Stimulated activated CD4-positive, alpha-beta T cell treated with anti-CD3 and anti-CD28 coated beads, Interleukin-12 subunit alpha, Interleukin-12 subunit beta, amount 100 ng/mL, for 4 hours (primary cell): ENCODE measurements at places on chromosomes 16 and 17.

DNA sequence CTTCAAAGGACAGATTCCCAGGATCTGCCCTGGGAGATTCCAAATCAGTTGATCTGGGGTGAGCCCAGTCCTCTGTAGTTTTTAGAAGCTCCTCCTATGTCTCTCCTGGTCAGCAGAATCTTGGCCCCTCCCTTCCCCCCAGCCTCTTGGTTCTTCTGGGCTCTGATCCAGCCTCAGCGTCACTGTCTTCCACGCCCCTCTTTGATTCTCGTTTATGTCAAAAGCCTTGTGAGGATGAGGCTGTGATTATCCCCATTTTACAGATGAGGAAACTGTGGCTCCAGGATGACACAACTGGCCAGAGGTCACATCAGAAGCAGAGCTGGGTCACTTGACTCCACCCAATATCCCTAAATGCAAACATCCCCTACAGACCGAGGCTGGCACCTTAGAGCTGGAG lies 840 bp upstream of the CDH5 start:
- no peak for DNase-seq

GRCh38 chr16:75423723-75424104 lies 9.6 kb downstream of the CFDP1 start:
- DNase-seq: no peak

DNA sequence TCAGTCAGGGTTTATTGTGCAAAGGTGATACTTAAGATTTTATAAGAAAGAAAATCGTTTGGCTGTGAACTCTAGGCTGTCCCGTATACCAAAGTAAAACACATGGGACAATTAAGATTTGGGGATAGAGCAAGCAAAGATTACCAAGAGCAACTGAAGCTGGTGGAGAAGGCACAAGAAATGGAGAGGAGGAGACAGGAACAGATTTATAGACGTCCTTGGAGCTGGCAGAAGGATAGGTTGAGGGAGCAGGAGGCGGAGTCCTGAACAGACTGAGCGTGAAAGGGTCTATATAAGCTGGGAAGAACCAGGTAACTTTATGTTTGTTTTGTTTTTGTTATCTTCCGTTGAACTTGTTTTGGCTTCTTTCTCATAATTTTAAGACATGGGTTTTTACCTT lies 3.8 kb downstream of the TNRC6C start:
- DNase-seq: no peak

- DNase-seq: no peak
These were observed 29.6 kb downstream of the COG4 start for GRCh38 chr16:70493802-70494201.

DNA sequence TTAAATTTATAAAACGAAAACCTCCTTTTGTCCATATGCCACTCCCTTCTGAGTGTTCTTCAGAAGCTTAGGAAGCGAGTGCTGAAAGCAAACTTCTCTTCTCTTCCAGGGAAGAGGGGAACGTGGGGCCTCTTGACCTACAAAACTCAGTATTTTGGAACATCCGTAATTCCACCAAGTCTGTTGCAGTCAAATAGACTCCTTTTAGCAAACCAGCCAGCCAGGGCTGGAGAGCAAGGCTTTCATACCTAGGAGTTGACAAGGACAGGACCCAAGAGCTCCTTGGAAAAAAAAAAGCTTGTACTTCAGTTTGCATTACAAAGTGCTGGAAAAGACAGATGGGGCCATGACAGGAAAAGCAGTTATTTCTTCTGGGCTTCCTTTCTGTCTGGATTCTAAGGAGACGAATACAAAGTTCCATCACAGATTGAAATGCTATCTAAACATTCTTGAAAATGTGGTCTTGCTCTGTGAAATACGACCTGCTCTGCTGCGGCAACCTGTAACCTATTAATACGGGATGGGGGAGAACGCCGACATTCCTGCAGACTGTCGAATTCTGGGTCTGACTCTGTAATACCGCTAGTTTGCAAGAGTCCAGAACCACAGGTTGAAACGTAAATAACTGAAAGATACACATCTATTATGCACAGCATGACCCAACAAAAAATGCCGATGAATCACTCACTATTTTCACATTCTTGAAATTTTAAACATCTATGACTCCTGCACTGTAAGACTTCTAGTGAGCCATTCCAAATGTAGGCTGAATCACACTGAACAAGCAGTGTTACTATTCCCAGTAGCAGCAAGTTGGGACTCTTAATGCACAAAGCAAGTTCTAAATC lies 20.6 kb downstream of the VPS53 start:
- no peak for DNase-seq

DNA sequence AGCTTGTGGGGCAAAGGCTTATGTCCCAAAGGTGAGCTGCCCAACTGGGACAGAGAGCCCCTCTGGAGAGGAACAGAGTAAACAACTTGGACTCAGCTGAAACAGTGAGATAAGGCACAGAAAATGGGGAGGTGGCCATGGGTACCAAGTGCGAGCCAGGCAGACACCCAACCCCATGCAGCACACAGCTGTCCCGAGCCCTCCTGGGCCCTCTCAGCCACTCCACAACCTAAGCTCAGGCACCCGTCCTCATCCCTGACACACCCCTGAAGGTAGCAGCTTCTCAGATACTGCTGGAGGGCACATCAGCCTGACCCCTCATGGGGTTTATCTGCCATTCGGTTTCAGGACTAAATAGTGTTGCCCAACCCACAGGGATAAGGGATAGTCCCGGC lies 4.8 kb upstream of the GFOD2 start:
- no peak for DNase-seq

GRCh38 chr16:88472637-88473205 lies 19.6 kb downstream of the ZFPM1 start:
- DNase-seq: no peak

- DNase-seq: no peak
These were observed 64.5 kb upstream of the HSBP1 start for GRCh38 chr16:83743241-83743640.

- no peak for DNase-seq
These were observed 24.4 kb downstream of the DHRS7C start for GRCh38 chr17:9766970-9767369.

GRCh38 chr16:23874613-23875294 lies 39.0 kb downstream of the PRKCB start:
- DNase-seq: no peak

- no peak for DNase-seq
These were observed 28.6 kb downstream of the TPPP3 start for GRCh38 chr16:67364600-67365235.

DNA sequence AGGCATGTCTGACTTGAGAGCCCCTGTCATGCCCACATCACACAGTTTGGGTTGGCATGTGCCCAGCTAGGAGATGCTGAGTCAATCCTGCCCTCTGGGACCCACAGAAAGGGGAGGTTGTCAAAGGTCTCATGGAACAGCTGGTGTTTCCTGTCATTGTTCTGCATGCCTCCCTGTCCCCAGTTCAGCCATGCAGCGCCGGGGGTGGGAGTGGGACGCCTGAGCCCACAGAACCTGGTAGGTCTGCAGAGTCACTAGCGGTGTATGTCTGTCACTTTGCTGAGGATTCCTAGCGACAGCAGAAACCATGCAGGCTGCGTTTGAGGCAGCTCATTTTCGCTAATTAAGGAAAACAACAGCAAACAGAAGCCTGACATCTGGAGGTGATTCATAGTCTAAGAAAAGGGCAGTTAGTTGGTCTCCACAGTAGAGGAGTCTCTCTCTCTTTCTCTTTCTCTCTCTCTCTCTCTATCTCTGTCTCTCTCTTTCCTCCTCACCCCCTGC lies 19.6 kb upstream of the CCL1 start:
- DNase-seq: peak; percentile 6

- no peak for DNase-seq
These were observed 48.0 kb upstream of the ZFHX3 start for GRCh38 chr16:73095885-73096421.

DNA sequence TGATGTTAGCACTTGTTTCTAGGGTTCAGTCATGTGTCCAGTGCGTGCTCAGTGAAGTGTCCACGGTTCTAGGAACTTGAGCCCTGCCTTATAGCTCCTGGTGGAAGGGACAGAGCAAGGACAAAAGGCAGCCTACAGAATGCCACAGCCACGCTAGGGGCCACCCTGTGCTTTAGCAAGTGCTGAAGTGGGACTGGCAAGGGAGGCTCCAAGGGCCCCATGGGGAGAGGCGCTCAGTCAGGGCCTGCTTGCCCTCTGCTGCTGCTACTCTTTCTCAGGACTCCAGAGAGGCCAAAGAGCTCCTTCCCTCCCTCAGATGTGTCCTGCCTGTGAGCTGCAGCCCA lies 6.8 kb downstream of the NT5C start:
- DNase-seq: no peak

GRCh38 chr16:78177218-78177617 lies 77.8 kb downstream of the WWOX start:
- DNase-seq: no peak

GRCh38 chr16:4085405-4085970 lies 30.8 kb downstream of the ADCY9 start:
- no peak for DNase-seq
